ENCODE measurements at places on chromosomes 7 and 10.

GRCh38 chr7:131865911-131866310 lies 309.5 kb upstream of the PODXL start:
- DNase-seq: no peak

DNA sequence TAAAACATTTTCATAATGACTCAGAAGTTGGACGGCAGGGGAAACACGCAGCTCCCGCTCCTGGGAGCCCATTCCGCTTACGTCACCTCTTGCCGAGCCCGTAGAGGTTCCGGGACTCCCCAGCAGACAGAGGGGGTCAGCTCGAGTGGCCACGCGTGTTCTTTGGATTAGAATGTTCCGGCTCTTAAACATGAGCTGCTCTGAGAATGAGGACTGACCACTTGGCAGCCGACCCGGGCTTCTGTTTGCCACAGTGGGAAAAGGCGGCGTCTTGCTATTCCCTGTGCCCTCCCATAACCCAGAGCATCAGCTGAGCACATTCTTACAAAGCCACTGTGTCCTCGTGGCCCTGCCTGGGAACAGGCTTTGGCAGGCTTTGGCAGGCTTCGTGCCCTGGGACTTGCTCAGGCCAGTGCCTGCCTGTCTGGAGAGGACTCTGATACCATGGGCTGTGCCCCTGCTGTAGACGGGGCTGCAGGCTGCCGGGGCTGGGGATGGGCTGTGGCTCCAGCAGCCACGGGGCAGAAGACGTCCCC lies 40.1 kb downstream of the PFKP start:
- no peak for DNase-seq

DNA sequence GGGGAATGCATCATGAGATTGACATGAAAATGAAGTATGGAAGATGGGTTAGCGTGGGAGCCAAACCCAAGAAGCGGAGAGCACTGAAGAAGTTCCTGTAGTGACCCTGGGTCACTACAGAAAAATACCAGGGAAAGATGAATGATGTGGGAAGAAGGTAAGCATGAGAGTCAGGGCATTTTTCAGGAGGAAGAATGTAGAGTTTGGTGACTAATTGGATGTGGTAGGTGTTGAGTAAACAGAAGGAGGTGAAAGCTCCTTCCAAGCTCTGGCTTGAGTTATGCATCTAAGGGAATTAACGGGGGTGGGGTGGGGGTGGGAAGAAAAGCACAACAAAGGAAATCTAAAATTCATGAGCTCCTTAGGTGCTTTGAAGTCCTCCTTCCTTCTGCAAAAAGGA lies 238.1 kb upstream of the AOAH start:
- DNase-seq: no peak

DNA sequence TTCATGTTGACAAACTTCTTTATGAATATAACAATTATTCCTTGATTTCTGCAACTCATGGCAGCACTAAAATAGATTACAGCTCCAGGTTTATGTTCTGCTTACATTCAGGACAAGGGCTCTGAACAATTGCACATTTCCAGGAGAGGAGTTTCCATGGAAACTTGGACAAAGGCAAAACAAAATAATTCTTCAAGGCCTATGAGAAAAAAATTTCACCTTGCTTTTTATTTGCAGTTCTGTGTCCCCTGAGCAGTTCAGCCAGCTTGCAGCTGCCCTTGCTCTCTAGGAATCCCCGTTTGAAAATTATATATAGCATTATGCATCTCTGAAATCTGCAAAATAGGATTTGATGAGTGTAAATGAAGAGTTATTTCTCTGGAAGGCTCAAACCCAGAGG lies 71.7 kb downstream of the ARL4A start:
- DNase-seq: no peak

DNA sequence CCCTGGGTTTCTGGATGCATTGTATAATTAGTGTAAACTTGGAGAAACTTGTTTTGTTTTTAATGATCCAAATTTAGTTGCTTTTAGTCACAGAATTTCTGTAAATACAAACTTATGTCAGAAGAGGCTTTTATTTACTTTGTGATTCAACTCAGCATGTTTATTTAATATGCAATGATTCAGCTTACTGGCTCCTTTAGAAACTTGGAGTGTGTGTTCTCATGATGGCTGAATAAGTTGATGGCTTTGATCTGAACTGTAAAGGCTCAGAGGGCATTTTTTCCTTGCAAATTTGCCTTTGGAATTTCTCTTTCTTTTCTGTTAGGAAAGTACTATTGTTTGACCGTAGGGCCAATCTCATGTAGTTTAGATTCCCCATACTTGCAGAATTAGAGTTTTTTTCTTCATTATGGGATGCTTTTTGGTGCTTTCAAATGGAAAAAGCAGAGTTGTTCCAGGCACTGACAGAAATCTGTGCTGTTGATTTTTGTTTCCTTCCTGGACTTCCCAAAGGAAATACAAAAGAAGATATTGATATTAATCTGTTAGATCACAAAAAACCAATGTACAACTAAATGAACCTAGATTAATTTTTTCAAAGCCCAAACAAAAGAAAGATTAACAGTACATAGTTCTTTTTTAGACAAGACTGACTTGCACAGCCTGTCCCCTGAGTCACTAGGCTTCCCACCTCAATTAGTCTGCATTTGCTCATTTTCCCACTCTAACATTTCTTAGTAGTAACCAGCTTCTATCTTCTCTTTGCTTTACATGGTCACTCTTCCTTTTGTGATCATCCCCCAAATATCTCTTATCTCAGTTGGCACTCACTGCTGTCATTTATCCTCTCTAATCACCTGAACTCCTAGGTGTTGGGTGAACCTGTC lies 96.8 kb upstream of the AGR3 start:
- DNase-seq: no peak

DNA sequence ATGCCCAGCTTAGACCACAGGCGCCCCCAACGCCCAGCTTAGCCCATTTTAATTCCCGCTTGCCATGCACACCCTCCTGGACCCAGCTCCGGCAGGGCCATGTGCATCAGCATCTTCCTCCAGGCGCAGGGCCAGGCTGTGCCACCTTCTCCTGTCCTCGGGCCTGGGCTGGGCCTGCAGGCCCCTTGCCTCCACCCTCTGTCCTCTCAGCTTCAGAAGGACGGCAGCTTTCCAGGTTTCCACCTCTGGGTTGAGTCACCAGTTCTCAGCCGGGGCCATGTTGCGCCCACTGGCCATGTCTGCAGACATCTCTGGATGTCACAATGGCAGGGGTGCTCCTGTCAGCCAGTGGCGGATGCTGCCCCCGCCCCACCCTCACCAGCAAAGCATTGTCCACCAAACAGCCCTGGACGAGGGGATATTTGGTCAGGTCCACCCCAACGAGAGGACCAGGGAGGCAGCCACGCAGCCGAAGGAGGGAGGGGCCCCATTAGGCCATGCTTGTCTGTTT lies 59.1 kb upstream of the NKX6-2 start:
- DNase-seq: no peak

GRCh38 chr7:47354831-47355541 lies 226.9 kb downstream of the TNS3 start:
- no peak for DNase-seq

GRCh38 chr7:166338-167060 lies 25.9 kb upstream of the FAM20C start:
- no peak for DNase-seq

DNA sequence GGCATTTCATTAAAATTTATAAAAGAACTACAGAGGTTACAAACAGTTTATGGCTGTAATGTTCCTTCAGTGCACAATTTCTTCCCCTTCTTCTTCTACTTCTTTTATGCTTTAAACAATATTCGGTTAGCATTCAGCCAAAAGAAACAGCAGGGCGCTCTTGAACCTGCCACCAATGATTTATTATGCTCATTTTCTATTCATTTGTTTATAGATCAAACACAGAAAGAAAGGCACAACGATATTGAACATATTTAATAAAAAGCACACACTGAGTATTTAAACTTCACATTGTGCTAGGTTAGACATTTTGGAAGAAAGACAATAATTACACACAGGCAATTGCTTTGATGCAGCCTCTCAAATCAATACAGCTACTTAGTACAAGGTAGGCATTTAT lies 1025.8 kb upstream of the LRRN3 start:
- no peak for DNase-seq

DNA sequence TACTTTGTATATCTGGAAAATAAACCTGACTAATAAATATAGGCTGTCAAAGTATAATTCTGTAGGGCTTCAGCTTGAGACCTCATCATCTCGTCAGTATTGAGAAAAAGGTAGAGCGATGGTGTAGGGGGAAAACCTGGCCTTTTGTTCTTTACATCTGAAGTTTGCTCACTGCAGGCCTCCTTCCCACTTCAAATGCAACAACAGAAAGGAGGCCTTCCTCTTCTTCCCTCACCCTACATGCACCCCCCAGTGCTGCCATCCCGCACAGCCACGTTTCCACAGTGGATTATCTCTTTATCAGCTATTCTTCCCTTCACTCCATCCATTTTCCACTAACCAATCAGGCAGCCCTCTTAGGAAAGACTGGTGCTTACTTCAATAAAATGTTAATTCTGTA lies 112.3 kb downstream of the VTI1A start:
- DNase-seq: no peak

DNA sequence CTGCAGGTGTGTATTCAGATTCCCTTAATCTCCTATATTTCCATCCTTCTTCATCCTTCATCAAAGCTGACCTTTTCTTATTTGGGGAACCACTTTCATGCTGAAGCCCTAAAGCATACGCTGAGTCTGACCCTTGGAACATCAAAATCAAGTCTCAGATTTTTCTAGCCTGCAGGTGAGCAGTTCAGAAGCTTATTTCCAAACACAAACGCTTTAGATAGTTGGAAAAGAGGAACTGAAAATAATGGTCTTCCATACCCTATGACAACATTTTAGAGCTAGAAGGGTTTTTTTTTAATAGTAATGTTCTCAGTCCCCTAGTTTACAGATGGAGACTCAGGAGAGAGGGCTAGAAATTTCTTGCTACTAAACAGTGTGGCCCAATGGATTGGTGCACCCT lies 1.6 kb upstream of the AGK start:
- DNase-seq: no peak

DNA sequence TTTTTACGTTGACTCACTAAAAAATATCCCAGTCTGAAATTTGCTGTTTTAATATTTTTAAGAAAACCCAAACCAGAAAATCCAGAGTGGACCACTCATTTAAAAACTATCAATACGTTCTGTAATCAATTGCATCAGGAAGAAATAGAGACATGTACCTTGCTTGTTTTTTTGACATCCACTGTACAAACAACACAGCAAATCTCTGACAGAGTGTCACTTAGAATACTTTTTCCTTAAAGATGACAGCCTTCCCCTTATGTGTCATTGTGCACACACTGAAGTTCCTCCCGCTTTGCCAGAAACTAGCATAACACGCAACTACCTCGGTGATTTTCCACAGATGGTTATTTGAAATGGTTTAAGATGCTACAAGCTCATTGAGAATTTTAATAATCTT lies 321.7 kb upstream of the PFKP start:
- no peak for DNase-seq

DNA sequence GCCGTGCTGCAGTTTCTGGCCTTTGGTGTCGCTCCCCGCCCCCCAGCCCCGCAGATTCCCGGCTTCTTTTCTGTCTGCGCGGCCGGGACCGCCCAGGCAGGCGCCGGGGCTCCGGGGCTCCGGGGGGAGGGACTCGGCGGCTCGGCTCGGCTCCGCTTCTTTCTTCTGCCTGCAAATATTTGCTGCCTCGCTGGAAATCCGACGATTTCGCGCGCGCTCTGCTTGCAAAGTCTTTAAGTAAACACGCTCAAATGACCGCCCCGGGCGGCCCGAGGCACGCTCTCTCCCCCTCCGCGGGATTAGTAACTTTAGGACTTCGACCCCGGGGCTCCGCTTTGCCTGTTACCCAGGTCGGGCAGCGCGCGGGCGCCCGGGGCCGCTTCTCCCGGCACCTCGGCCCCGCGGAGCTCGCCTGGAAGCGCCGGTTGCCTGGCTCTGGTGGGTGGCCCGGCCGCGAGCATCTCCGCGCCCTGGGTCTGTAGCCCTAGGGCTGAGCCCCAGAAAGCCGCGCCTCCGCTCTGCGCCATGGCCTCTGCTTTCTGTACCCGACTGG lies 3.9 kb upstream of the GATA3 start:
- peak; percentile 45 for DNase-seq

GRCh38 chr7:151699147-151699927 lies 177.6 kb downstream of the PRKAG2 start:
- DNase-seq: no peak

DNA sequence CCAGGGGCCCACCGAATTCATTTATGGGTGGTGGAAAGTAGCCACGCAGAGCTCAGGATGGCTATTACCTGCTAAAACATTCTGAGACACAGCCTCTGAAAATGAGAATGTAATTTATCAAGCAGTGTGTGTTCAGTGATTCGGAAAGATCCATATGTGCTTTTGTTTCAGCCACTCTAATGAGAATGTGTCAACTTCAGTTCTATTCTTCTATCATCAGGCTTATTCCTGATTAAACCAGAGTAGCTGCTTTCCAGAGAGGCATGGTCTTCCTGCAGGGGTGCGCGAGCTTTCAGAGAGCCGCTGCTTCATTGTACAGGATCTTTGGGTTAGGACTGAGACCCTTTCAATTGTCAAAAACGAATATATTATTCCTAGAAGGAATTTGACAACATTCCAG lies 167.6 kb downstream of the OTUD1 start:
- DNase-seq: no peak

DNA sequence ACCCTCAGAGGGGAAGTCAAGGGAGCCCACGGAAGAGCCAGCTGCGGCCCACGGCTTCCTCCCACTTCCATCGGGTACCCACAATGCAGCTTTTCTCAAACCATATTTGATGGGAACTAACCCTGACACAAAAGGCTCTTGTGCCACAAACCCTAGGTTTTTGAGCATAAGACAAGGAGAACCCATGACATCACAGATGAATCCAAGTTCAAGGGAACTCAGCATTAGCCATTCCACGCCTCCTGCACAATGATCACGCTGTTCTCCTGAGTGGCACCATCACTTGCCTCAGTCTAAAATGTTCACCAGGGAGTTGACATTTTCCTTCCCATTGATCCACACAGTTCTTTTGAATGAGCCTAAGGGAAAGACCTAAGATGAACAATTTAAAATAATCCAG lies 70.4 kb downstream of the ITIH5 start:
- DNase-seq: no peak

- DNase-seq: peak; percentile 22
Observed at GRCh38 chr7:134513169-134513752, 14.1 kb upstream of the AKR1B10 start.

GRCh38 chr7:90910136-90910535 lies 314.0 kb downstream of the CDK14 start:
- no peak for DNase-seq

GRCh38 chr10:35563261-35563891 lies 41.8 kb upstream of the GJD4 start:
- DNase-seq: peak; percentile 41

- no peak for DNase-seq
Observed at GRCh38 chr7:136046548-136046947, 69.4 kb upstream of the MTPN start.

DNA sequence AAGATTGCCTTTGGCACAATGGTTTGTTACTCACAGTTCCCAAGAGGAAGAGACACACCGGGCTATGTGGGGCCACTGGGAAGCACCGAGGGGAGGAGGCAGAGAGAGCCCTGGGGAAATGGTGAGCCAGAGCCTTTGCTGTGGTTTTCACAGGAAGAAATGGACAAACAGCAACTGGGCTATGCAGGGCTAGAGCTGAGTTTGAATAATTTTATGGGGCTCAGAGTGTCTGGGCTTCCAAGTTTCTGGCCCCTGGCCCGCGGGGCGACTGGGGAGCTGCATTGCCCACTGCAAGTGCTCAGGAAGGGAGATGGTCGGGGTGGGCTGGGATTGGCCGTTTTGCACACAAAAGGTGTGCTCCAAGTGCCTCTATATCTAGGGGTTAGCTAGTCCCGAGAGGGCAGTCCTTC lies 92.6 kb downstream of the CHST15 start:
- DNase-seq: no peak

Measured in activated naive CD8-positive, alpha-beta T cell treated with anti-CD3 and anti-CD28 coated beads for 36 hours (primary cell).